Stimulated activated naive CD8-positive, alpha-beta T cell treated with anti-CD3 and anti-CD28 coated beads, Interleukin-15, amount 100 ng/mL, for 72 hours (primary cell): ENCODE measurements at places on chromosomes 12 and 14.

- no peak for DNase-seq
Measured at GRCh38 chr14:84087986-84088531, 1441.9 kb upstream of the FLRT2 start.

DNA sequence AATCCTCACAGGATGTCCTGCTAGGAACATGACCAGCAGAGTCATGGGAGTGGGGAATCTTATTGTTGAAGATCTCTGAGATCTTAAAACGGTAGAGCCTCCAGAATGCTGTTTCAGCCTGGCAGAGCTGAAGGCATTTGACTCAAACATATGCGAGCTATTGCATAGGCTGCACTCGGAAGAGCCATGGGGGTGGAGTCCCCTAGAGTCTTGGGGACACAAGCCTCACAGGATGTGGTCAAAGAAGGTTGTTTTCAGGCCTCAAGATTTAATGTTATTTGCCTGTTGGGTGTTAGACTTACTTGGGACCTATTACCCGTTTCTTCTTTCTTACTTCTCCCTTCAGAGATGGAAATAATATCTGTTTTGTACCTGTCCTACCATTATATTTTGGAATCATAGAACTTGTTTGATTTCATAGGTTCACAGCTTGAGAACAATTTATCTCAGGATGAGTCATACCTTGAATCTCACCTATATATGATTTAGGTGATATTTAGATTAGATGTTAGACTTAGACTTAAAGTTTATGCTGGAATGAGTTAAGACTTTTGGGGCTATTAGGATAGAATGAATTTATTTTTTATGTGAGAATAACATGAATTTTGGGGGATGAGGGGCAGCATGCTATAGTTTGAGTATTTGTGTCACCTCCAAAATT, 172.2 kb upstream of the ATP2B1 start:
- DNase-seq = peak; percentile 74

- no peak for DNase-seq
Measured at GRCh38 chr14:74349757-74350156, 1.5 kb downstream of the VRTN start.

- DNase-seq = no peak
Measured at GRCh38 chr12:44709166-44709565, 166.9 kb downstream of the NELL2 start.

DNA sequence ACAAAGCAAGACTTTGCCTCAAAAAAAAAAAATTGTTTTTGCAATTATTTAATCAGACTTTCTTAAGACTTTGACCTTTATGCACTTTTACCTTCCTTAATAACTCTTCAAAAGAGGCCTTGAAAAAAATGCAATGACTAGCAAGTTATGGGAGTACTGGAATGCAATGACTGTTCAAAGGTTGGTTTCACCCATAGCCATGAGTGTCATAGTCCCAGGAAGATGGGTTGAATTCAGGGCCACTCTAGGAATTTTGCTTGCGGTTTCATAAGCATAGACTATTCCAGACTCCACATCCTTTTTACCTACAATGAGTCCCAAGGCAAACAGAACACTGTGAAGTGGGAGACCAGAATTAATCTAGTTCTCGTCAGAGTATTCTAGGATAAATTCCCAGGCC, 29.4 kb upstream of the DENND5B start:
- no peak for DNase-seq

GRCh38 chr12:1930803-1931597, 12.5 kb upstream of the CACNA2D4 start:
- DNase-seq = no peak

GRCh38 chr12:3945671-3946070, 72.5 kb upstream of the PARP11 start:
- no peak for DNase-seq

DNA sequence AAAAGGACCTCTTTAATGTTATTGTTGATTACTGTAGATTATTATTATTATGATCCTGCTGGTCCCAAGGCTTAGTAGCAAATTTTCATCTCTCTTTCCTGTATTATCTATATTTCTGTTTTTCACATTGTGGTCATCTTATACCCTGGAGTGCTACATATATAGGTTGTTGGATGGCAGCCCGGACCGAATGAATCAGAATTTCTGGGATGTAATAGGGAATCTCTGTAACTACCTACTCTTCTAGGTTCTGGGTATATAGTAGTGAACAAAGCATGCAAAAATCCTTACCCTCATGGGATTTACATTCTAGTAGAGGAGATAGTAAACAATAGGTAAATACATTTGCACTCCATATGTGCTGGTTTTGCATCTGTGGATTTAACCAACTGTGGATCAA, 31.4 kb downstream of the NUBPL start:
- DNase-seq = no peak

- DNase-seq = no peak
Measured at GRCh38 chr12:42744539-42745182, 155.1 kb upstream of the PRICKLE1 start.

DNA sequence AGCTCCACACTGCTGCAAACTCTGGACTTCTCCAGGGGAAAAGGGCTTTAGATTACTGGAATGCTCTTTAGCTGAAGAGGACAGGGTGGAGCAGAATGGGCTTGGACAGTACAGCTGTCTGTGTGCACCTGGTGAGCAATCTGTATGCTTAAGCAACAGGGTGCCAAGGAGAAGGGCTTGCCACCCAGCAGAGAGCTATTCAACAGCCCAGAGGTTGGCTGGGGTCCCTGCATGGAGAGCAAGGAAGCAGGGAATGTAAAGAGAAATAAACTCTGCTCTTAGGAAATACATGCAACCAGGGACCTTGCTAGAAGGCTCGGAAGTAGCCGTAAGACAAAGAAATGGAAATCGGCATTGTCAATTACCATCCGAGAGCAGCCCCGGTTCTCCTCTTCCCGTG, 53.0 kb upstream of the CORO1C start:
- no peak for DNase-seq

DNA sequence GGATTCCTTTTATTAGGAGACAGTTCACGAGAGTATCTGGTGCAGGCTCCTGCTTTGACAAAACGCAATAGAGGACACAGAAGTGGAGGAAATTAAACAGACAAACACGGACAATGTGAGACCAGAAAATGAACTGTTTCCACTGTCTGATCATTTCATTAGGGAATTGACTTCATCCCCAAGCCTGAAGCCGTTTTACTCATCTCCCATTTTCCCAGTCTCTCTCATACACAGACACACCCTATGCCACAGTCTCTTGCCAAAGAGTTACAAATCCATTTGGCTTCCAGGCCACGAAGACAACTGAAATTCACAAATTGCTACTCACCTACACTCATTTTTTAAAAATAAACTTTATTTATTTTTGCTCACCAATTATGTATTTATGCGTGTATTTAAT, 1087.8 kb upstream of the TMEM132C start:
- DNase-seq = no peak

GRCh38 chr12:116024769-116025168, 252.7 kb downstream of the MED13L start:
- no peak for DNase-seq

DNA sequence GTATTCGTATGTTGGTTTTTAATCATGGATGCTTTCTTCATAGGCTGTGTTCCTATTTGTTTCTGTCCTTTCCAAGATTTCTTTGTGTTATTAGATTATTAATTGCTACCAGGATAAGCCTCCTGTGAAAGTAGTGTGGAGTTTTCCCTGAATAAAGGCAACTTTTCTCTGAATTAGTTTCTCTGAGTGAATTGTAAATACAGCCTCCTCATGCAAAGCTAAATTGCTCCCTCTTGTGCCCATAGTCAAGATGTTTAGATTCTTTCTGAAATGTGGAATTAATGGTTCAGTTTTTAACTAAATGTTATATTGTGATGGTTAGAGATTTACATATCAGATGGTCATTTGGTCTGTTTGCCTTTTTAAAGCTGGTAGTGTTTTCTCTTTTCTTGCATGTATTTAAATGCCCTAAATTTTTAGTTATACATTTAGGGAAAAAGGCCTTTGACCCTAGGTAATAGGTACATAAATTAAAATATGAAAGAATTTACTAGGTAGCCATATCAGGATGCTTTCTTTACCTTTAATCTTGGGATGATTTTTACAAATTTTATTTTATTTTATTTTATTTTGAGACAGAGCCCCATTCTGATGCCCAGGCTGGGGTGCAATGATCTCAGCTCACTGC, 8.9 kb downstream of the APAF1 start:
- DNase-seq = no peak
